Urinary bladder (tissue), 4 donors: ENCODE measurements at places on chromosomes 12 and 14. TPM values are rescaled to one million over a fixed set of nuclear protein-coding genes. Genes with fewer than 3 reads are reported as not detected.

CACNA2D4 gene
- polyA plus RNA-seq, result 4.5 TPM

TTC9 gene
- polyA plus RNA-seq, result 0.96 TPM

FCF1 gene
- polyA plus RNA-seq, result 38.3 TPM

ACSS3 gene
- 7.8 TPM for polyA plus RNA-seq

FAM161B gene
- 7.4 TPM for polyA plus RNA-seq

IFI27 gene
- polyA plus RNA-seq, result 417 TPM

TMEM229B gene
- 4.4 TPM for polyA plus RNA-seq

MDGA2 gene
- 0.15 TPM for polyA plus RNA-seq

PGF gene
- 18.7 TPM for polyA plus RNA-seq

BCAT1 gene
- 9.4 TPM for polyA plus RNA-seq

SCN8A gene
- polyA plus RNA-seq, result 0.23 TPM

PLEKHG7 gene
- 0.13 TPM for polyA plus RNA-seq

GPR68 gene
- 2.8 TPM for polyA plus RNA-seq

NKX2-8 gene
- polyA plus RNA-seq, result not detected

DPPA3 gene
- not detected for polyA plus RNA-seq

KIF26A gene
- 5.7 TPM for polyA plus RNA-seq

PSMC1 gene
- 162 TPM for polyA plus RNA-seq

RFX4 gene
- not detected for polyA plus RNA-seq

INHBE gene
- polyA plus RNA-seq, result 0.09 TPM

PRB2 gene
- not detected for polyA plus RNA-seq

IQSEC3 gene
- polyA plus RNA-seq, result 0.60 TPM

REM2 gene
- 0.38 TPM for polyA plus RNA-seq

HOTAIR gene
- polyA plus RNA-seq, result 6.3 TPM

KRT83 gene
- not detected for polyA plus RNA-seq

SERPINA1 gene
- 51.8 TPM for polyA plus RNA-seq

METAP2 gene
- polyA plus RNA-seq, result 61.9 TPM
